Fibroblast of the aortic adventitia (primary cell): ENCODE measurements at places on chromosomes 3 and 15.

- DNase-seq, result no peak
These were observed 498 bp upstream of the ARNT2 start for GRCh38 chr15:80403712-80404056.

GRCh38 chr3:148147903-148148302, 549.8 kb upstream of the AGTR1 start:
- peak; percentile 40 for DNase-seq

DNA sequence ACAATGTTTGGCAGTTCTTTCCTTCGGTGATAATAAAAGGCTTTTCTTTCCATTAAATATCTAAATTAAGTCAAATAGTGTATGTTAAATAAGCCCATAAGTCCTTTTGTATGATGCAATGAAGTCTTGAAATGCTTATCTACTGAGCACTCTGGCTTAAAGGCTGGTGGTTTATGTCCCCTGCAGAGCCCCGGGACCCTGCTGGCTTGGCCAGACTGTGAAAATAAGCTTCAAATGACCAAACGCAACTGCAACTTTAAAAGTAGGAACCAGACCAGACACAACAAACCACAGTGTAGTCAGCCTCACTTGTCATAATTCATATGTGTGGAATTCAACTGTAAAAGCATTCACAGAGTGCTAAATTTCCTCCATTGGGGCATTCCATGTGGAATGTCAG, 72.5 kb downstream of the FOXP1 start:
- DNase-seq, result peak; percentile 92

- no peak for DNase-seq
These were observed 32.5 kb downstream of the BHLHE40 start for GRCh38 chr3:5011555-5012256.

DNA sequence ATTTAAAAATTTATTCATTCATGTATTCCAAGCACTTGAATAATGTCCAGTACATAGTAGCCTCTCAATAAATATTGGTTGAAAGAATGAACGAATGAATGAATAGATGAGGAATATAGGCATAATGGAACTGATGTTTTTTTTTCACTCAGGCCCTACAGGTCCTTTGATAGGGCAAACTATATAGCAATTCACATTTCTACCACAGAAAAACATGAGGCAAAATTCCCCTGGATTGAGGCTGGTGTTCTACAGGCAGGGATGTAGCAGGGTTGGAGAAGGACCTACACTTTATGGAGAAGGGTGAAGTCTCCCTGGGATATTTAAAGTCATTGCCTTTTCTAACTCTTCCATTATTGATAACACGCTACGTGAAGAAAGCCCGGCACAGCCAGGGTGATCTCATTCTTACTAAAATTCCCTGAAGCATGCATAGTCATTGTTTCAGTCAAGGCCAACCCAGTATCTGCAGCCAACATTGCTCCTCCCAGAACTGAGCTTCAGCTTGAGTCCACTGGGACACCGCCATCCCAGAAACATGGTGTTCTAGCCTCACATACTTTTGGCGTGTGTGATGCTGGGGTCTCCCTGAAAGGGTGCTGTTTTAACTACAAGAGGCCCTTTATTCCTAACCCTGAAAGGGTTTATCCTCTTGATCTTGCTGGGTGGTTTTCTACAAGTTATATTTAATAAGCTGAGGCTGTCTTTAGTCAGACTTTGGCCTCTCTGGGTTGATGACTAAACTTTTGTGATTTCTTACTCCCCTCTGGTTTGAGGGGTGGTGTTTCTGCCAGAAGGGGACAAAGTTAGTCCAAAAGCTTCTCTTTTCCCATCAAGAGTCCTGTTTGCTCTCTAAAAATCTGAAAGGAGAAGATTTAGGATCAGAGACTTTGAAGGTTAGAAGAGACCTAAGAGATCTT, 25.9 kb upstream of the FBN1 start:
- peak; percentile 97 for DNase-seq

GRCh38 chr3:105579439-105579838, 212.7 kb downstream of the ALCAM start:
- no peak for DNase-seq

DNA sequence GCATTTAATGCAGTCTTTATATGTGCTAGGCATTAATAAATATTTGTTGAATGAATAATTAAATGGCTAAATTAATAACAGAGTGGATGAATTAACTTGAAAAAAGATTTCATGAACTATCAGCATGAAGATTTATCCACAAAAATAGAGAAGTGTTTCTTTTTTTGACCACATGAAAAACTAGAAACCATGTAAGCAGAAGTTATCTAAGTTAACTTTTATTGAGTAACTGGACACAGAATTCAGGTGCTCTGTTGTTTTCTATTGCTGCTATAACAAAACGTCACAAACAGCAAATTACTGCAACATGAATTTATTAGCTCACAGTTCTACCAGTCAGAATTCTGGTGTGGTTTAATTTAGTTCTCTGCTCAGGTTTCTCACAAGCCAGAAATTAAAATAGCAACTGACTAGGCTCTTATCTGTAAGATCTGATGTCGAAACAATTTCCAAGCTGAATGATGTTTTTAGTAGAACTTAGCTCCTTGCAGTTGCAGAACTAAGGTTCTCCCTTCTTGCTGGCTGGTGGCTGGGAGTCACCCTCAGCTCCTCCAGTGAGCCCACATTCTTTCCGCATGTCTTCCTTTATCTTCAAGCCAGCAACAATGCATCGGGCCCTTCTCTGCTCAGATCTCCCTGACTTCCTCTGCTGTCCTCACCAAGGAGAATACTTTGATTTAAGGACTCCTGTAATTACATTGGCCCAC, 810.2 kb upstream of the ALCAM start:
- DNase-seq, result peak; percentile 60

- peak; percentile 61 for DNase-seq
These were observed 16.5 kb downstream of the SPICE1 start for GRCh38 chr3:113498221-113499005.

DNA sequence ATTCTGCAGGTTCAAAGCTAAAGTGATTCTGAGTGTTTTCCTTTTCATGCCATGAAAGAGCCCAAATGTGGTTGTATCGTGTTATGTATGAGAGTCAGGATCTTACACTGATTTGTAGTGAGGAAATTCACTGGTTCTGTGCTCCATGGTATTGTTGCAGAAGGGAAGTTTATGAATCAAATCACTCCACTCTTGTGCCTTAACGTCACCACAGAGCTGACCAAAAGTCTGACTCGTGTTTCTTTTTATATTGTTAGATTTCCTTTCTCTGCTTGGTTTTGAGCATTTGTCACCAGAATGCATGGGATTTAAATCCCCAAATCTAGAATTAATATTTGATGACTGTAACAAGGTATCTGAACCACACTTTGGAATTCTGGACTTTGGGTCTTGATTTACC, 29.1 kb upstream of the SLC30A4 start:
- peak; percentile 10 for DNase-seq

GRCh38 chr3:51675201-51675611, 4.2 kb downstream of the TEX264 start:
- DNase-seq, result peak; percentile 64
